Dermis blood vessel endothelial cell (primary cell): ENCODE measurements at places on chromosomes 2 and 18.

DNA sequence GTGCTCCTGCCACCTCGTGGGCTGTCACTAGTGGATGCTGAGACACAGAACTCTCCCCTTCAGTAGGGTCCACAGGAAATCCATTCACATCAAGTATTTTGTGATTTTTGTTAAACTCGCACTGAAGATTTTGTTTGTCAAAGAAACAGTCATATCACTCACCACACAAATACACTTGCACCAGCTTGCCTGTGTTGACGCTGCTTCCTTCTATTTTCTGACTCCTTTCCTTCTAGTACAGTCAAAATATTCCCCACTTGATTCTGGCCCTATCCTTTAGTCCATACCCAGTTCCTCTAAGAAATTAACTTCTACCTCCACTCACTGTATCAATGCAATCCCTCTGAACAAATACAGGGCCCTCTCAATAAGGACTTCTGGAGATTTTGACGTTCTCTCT is 213.2 kb upstream of the ARL4C start:
- DNase-seq = no peak

DNA sequence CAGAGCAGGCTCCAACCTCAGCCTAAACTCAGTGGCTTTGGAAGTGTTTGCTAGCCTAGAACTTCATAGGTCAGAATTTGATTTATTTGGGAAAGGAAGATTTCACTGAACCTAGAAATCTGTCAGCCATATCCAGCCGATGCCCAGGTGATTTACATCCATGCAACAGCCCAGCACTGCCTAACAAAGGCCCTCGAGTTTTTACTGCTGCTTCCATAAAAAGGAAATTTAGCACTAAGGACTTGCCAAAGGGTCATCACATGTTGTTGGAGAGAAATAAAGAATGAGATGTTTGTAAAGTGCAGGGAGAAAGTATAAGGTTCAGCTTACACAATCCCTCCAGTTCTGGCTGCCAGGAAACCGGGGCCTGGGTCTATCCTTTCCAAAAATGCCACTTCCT is 614.2 kb downstream of the BCL11A start:
- DNase-seq = no peak

DNA sequence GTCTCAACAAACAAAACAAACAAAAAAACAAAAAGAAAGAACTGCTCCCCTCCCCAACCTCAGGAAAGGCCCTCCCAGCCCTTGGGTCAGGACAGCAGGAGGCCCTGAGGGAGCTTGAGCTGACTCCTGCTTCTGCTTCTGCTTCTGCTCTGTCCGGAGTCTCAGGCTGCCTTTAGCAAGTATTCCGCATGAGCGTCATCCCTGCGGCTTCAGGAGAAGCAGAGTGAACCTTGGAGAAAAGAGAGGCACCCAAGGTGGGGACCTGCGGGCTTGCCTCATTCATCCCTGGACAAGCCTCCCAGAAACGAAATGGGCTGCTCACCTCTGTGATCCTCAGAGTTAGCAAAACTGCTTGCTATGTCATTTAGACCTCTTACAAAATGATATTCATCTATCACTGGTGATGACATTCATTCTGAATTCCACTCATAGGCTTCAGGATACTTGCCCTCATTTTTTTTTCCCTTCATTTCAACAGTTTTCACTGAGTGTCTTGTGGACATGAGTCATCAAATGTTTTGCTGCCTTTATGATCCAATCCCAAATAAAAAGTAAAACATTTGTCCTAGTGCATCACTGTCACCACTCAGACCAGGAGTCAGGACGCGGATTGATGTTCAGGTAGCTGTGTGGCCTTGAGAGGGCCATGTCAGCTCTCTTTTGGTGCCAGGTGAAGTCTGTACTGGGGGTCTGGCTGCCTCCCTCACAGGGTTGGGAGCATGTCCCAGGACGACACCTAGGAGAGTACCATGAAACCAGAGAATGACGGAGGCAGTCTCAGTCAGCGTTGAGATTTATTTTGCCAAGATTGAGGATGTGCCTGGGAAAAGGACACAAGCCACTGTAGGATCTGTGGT is 51.7 kb downstream of the IMPA2 start:
- no peak for DNase-seq

GRCh38 chr2:17912266-17912691 is 33.8 kb downstream of the KCNS3 start:
- DNase-seq = no peak

DNA sequence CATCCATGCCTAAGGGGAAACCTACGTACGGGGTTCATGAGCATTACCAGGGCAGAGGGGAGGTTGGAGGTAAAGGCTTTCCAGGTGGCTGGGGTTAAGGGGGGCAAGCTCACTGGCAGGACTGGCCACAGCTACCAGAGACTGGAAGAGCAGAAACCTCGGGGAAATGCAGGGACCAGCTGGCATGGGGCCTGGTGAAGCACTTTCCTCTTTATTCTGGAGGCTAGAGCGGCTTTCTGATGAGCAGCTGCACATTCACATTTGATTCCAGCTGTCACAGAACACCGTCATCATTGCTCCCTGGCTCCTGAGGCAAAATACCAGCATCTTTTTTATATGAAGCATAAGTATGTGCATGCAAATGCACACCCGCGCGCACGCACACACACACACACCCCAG is 28.7 kb upstream of the LRRC30 start:
- DNase-seq = no peak

- DNase-seq = no peak
These were observed 15.2 kb downstream of the SMAD2 start for GRCh38 chr18:47915229-47915628.

GRCh38 chr18:80202264-80202998 is 44.9 kb downstream of the PARD6G start:
- no peak for DNase-seq

GRCh38 chr18:66560094-66560493 is 43.8 kb downstream of the CDH19 start:
- peak; percentile 26 for DNase-seq

GRCh38 chr2:69945441-69945840 is 16.0 kb downstream of the ASPRV1 start:
- DNase-seq = peak; percentile 55

GRCh38 chr18:41928581-41928980 is 26.5 kb upstream of the PIK3C3 start:
- no peak for DNase-seq

GRCh38 chr2:20136149-20136548 is 84.7 kb upstream of the LAPTM4A start:
- DNase-seq = no peak

- peak; percentile 62 for DNase-seq
These were observed 19.7 kb upstream of the STPG4 start for GRCh38 chr2:47174733-47175361.

- DNase-seq = peak; percentile 54
These were observed 636 bp downstream of the ARL4C start for GRCh38 chr2:234496055-234496834.

DNA sequence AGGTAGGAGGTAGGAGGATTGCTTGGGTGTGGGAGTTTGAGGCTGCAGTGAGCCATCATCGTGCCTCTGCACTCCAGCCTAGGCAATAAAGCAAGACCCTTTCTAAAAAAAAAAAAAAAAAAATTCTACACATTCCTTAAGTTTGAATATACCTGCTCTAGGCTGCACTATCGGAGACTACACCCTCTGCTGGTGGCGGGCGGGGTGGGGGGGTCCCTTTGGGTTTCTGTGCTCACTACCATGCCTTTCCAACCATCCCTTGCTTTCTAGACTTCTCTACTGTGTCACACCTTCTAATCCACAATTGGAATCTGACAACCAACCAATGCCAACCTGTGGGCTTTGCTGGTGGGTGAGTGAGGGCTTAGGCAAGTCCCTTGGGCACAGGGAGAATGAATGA is 34.7 kb upstream of the FAM136A start:
- no peak for DNase-seq

- peak; percentile 41 for DNase-seq
These were observed 1.5 kb downstream of the TTC32 start for GRCh38 chr2:19899985-19900930.
